ENCODE measurements at places on chromosomes 3 and 15. TPM values are rescaled to one million over a fixed set of nuclear protein-coding genes. Genes with fewer than 3 reads are reported as not detected.

Gene ANKUB1
- total RNA-seq: not detected

Gene SLC22A14
- 0.10 TPM for total RNA-seq

Gene MESP2
- not detected for total RNA-seq

Gene PAK6
- 0.42 TPM for total RNA-seq

Gene CPA3
- total RNA-seq: 1.2 TPM

Gene CORO2B
- total RNA-seq: 0.10 TPM

Gene PTH1R
- not detected for total RNA-seq

Gene ILDR1
- 0.21 TPM for total RNA-seq

Gene KNG1
- total RNA-seq: 0.21 TPM

Gene SKOR1
- 1.9 TPM for total RNA-seq

Gene CDCP1
- total RNA-seq: 0.31 TPM

Gene ZMAT3
- total RNA-seq: 5.8 TPM

Gene CLRN1
- not detected for total RNA-seq

Gene CLSTN2
- total RNA-seq: not detected

Gene TLR9
- total RNA-seq: 0.21 TPM

Gene CDC25A
- total RNA-seq: 0.21 TPM

Gene SLC6A1
- total RNA-seq: under 0.01 TPM

Gene GPR156
- 0.42 TPM for total RNA-seq

Gene NCK1
- total RNA-seq: 72.9 TPM

Gene SST
- not detected for total RNA-seq

Gene HRG
- total RNA-seq: not detected

Gene IL17RD
- total RNA-seq: under 0.01 TPM

Gene ANKRD63
- not detected for total RNA-seq

Gene RPS17
- total RNA-seq: 2,519 TPM

Gene C15orf61
- 5.2 TPM for total RNA-seq

Gene MYO5C
- total RNA-seq: 1.2 TPM

Gene CCDC191
- total RNA-seq: 4.3 TPM

Gene TCF12
- 45.8 TPM for total RNA-seq

Gene IL17RE
- total RNA-seq: 0.10 TPM

Gene DBR1
- 16.0 TPM for total RNA-seq

Gene CHRNA7
- 2.0 TPM for total RNA-seq

Gene SMCO1
- not detected for total RNA-seq

Gene PAK2
- 37.9 TPM for total RNA-seq

Gene SAXO2
- 2.1 TPM for total RNA-seq

Gene PPP1R14D
- total RNA-seq: not detected

Gene PRR20G
- not detected for total RNA-seq

Gene GOLGA8J
- total RNA-seq: not detected

Gene MORC1
- total RNA-seq: 0.84 TPM

Gene CSPG4
- total RNA-seq: under 0.01 TPM

Gene GPR176
- total RNA-seq: 0.21 TPM

All from mononuclear cell (primary cell).